Activated CD4-positive, alpha-beta T cell treated with anti-CD3 and anti-CD28 coated beads for 36 hours (primary cell): ENCODE measurements at places on chromosomes 11 and 22. TPM values are rescaled to one million over a fixed set of nuclear protein-coding genes. Genes with fewer than 3 reads are reported as not detected.

- DNase-seq: no peak
Observed at GRCh38 chr11:70497536-70498075, 99.3 kb downstream of the CTTN start.

Gene CACNA1I
- 0.37 TPM for total RNA-seq

DNA sequence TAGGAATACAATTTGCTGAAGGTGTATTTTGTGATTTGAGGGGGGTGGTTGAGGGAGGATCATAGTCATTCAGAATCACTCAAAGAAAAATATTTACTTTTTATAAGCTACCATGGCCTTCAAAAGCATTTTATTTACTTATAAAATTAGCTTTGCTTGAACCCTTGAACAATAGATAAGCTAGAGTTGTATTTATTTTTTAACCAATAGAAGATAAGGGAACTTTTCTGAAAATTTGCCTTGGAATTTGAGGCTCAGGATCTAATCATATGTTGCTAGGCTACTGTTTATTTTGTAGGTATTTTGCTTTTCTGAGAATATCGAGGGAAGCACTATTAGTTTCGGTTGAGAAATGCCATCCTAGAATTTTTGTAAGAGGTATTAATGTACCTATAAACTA is 82.1 kb downstream of the EMSY start:
- DNase-seq: no peak

Gene ENTHD1
- total RNA-seq: 0.70 TPM

DNA sequence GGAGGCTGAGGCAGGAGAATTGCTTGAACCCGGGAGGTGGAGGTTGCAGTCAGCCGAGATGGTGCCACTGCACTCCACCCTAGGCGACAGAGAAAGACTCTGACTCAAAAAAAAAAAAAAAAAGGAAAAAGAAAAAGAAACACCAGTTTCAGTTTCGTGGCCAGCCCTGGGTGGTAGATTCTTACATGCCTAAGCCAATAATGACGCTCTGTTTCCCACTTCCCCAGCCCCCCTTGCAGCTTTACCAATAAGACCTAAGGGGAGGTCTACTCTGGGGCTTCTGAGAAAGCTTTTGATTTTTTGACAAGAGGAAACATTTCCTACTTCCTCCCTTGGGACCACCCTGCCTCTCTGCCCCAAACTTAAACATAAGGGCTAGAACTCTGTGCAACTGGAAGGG is 30.0 kb upstream of the PTPRJ start:
- DNase-seq: peak; percentile 67

Gene DDX17
- 259 TPM for total RNA-seq

DNA sequence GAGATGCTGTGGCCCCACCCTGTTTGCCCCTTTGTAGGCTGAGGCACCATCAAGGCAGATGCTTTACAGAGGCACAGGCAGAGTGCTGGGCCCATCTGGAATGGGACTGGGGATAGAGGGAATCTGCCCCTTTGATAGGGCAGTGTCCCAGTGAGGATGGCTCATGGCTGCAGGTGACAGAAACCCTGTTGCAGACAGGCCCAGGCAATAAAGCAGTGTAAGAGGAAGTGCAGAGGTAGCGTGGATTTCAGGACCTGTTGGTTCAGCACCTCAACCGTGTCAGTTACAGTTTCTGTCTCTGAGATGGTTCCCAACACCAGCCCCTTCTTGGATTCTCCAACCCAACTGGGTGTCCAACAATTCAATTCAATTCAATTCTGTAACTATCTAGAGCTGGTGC is 25.1 kb downstream of the PRDM11 start:
- no peak for DNase-seq

Gene RBMXL2
- total RNA-seq: not detected

- no peak for DNase-seq
Observed at GRCh38 chr11:91854171-91854570, 370.4 kb upstream of the FAT3 start.

- DNase-seq: no peak
Observed at GRCh38 chr22:50056214-50056972, 1.7 kb downstream of the TTLL8 start.

Gene THAP7
- 27.2 TPM for total RNA-seq

DNA sequence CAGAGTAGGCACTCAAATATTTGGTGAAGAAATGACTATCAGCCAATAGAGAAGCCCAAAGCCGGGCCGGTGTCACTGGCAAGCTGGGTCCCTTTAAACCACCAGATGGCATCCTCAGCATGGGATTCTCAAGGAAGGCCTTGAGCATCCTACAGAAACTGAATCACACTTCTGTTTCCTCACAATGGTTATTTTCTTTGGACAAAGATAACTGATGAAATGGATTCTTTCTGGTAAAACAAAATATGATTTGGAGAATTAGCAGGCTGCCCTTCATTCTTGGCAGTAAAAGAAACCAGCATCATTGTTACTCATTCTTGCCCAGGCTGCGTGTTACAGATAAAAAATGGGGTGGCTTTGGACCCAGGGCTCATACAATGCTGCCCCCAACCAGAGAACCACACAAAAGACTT is 30.3 kb upstream of the ASPHD2 start:
- peak; percentile 82 for DNase-seq

DNA sequence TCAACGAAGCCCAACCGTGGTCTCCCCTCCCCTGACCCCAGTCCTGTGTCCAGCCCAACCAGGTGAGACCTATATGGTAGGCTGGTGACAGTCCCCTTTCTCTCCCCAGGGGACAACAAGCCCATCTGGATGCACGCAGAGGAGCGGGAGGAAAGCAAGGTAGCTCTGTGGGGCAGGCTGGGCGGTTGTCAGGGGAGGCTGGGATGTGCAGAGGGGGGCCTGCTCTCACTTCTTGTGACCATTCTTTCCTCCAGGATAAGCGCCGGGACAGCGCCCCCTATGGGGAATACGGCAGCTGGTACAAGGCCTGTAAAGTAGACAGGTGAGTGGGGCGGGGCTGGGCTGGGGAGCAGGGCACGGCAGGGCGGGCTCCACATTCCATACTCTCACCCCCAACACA is 3.5 kb upstream of the RAB1B start:
- DNase-seq: peak; percentile 71
